ENCODE measurements at places on chromosomes 6 and 20.
A peak's percentile ranks its signal among the peaks of the same experiment; 100 is the strongest.

GRCh38 chr6:71309656-71310055 lies 21.0 kb downstream of the OGFRL1 start:
- DNase-seq, result no peak

DNA sequence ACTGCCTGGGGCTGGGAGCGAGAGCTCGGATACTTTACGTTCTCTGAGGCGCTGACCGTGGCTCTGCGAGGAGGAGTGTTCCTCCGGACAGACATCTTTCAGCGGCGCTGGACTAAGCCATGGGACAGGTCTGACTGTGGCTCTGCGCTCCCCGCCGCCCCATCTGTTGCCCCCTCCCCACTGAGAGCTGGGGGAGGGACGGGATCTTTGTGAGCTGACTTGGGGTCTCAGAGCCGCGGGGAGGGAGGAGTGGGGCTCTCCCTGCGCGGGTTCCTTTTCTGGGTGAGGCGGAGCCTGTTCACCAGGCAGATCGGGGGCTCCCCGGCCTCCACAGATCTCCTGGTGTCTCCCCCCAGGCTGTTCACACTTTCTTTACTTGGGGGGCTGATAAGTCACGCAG lies 11.3 kb upstream of the GATA5 start:
- DNase-seq, result no peak

- DNase-seq, result no peak
These were observed 67.9 kb downstream of the STK35 start for GRCh38 chr20:2169456-2170088.

GRCh38 chr20:41715526-41715925 lies 97.3 kb upstream of the CHD6 start:
- DNase-seq, result no peak

DNA sequence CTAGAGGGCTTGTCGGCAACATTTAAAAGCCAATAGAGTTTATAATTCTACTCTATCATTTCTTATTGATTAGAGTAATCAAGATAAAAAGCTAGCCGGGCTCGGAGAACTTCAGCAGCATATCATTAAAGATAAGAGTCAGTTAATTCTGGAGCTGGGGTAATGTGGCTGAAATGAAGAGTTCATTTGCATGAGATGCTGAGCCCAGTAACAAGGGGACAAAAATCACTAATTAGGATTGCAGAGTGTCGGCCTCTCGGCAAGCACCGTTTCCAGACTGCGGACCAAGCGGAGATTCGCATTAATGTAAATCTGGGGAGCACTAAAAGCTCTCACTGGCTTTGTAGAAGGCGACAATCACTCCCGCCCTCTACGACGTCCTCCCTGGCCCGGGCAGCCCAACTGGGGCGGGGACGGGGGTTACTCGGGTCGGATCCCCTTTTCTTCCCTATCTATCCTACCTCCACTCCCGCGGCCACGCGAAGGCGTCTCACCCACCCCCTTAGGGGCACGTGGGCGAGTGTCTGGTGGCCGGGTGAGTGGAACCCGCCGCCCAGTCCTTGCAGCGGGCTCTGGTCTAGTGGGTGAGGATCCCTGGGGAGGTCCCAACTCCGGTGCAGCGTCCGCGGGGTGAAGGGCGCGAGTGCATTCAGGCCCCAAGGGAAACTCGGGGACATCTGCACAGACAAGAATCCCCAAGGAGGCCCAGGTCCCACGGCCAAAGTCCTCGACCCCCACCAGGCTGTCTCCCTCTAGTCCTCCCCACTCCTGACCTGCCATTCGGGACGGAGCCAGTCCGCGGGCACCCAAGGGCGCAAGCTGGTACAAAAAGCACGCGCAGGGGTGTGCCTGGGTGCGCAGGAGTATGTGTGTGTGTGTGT lies 42.2 kb upstream of the OSTM1 start:
- no peak for DNase-seq

- DNase-seq, result no peak
These were observed 34.2 kb upstream of the GSTA4 start for GRCh38 chr6:53029257-53029656.

DNA sequence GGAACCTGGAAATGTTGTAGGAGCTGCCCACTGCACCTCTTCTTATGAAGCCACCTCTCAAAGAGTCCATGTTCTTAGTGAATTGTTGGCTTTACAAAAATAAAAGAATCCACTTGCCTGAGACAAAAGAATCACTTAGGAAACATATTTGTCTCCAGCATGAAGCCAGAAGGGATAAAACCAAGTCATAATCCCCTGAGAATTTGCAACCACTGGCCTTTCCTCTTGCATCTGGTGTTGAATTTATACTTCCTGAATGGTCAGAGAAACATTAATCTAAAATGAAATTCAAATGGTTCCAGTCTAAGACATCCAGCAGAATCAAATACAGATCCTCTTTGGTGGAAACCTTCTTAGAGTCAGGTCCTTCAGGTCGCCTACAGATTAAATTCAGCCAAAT lies 192.5 kb upstream of the ECI2 start:
- DNase-seq, result no peak

- DNase-seq, result no peak
These were observed 521.0 kb upstream of the ARID1B start for GRCh38 chr6:156256161-156256560.

DNA sequence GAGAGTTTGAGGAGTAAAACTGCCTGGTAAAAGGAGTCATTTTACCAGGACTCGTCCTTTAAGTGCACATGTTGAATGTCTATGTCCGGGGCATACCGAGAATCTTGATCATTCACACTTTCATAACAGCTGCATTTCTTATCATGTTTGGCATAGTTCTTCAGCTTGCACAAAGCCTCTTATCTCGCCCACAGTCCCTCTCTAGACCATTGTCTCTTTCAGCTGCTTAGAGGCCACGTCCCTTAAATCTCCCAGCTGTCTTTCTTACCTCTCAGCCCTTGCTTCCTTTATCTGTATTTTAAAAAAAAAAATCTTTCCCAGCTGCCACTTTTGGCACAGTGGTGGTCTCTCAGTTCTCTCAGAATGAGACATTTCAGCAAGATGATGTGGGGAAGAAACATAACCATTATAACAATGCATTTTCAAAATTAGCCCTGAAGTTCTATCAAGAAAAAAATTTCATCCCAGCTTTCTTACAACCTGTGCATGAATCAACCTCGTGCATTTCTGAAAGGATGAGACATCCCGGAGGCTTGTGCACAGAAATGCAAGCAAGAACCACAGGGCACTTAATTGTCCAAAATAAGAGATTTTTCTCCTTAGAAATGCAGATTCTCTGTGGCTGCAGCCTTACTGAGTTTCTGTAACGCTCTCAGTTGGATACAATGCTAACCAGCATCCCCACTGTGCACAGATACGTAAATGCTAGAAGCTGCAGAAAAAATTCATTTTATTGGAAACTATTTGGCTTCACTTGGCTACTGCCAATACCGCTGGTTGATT lies 24.2 kb downstream of the RBM24 start:
- peak; percentile 50 for DNase-seq

DNA sequence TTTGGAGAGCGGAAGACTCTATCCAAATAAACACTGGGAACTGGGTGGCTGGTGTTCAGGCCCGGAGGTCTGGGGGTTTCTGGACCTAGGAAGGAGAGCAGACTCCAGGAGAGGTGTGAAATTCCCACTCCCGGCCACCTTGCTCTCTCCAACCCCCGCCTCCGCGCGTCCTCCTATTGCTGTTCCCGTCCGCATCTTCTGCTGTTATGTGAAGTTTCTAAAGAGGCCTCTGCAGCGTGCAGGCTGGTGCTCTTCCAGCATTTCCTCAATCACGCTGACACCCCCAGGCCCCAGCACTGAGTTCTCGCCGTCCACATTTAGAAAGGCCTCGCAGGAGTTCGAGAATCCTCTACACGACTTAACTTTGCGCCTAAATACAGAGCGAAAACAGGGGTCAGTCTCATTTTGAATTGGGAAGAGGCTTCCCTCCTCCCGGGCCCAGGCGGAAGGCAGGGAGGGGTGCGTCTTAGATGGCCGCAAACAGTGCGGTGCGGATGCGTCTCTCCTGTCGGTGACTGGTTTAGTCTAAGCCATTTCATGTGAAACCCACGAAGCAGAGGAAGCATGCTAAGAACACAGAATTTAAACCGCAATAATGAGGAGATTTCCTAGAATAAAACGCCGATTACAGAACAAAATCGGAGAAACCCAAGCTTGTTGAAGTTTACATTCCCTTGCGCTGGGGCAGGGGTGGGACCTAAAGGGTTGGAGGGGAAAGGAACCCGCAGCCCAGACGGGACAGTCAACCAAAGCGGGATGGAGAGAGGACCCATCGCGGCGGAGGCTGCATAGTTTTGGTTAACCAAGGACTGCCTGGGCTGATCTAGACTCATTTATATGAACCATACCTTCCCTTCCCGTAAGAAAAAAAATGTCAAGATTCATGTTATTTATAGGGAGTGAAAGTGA lies 4.0 kb upstream of the FOXF2 start:
- no peak for DNase-seq

DNA sequence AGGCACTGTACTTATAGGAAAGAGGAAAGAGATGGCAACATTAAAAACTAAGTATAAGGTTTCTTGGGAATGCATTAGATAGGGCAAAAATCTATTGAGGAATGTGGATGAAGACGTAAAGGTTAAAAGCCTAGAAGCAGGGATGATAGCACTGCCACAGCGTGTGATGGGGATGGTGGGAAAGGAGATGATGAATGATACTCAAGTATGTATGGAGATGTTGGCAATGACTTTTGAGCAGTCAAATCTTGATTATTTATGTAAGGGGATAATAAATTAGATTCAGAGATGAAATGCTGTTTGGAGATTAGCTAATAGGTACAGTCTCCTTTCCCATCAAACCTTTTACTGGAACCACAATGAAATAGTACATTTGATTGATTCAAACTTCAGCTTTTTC lies 432.8 kb downstream of the GRIK2 start:
- DNase-seq, result no peak

DNA sequence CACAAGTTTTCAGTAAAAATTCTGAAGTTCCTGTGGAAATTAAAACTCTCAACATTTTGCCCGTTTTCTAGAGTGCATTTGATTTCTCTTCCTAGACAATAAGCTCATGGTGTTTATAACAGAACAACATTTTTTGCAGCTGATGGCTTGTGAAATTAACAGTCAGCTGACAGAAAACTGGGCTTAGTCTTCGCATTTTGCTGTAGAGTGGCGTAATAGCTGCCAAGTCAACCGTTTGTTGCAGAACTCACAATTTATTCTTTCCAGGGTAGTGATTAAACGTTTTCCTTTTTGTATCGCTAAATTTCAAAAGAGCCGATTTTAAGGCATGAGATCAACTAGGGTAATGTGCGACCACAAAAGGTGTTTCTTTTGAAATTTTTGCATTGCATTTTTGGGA lies 1.4 kb downstream of the SPO11 start:
- peak; percentile 39 for DNase-seq

- DNase-seq, result no peak
These were observed 29.4 kb downstream of the KIF13A start for GRCh38 chr6:17957904-17958620.

DNA sequence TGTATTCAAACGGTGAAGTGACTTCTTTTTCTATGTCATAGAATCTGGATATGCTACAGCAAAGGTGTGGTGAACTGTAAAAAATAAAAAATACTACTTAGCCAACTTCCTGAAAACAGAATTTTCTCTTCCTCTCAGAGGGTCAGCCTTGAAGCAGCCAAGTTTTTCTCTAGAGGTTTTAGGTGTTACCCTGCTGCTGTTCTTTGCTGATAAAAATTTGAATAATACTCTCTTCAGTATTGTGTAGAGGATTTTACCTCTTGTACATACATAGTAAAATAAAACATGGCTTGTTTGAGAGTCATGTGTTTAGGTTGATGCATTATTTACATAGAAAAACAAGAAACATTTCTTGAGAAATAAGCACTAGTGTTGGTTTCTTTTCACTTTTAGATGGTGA lies 458.4 kb downstream of the TBC1D32 start:
- no peak for DNase-seq

Data from GM03348 (cell line).